ENCODE measurements at places on chromosomes 5 and 9.

DNA sequence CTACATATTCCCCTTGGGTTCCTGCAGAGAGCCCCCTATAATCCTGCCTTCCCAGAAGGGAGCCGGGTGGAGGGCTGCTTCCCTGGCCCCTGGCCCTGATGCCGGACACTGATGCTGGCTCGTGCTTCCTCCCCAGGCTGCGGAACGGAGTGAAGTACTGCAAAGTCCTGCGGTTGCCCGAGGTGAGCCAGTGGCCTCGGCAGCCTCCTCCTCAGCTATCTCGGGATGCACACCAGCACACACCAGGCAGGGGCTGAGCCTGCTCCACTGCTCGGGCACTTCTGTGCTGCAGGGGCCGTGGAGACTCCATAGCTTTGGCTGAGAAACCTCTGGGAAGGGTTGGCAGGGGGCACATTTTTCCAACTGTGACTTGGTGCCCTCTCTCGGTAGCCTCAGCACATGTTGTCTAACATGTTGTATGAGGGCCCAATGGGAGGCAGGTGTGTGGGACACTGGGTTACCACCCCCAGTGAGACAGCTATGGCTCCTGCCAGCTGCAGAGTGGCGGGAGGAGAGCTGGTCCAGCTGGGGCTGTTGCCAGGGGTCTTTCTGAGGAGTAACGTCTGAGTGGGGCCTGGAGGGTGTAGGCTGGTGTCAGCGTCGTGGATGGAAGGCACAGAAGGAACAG lies 38.4 kb downstream of the USP20 start:
- DNase-seq = no peak

DNA sequence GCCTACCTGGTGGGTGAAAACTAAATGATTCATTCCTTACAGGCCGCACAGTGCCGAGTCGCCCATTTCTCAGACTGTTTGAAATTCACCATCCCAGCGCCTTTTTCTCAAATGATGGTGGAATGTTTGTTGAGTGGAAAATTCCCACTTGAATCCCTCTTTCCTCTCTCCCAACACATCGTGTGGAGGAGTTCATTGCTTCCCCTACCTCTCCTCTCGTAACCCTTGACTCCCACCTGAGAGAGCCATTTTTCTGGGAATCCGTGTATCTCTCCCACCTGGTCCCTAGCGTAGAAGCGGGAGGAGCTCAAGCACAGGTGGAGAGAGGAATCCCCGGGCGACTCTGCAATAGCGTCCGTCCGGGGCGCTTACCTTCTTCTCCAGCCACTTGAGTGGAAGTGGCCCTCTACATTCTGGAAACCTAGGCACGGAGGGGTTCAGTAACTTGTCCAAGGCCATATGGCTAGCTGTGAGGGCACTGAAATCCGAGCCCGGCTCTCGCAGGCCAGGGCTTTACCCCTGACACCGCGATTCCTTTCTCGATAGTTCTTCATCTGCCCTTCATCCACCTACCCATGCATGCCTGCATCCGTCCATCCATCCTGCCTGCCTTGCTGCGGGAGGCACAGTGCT lies 683 bp downstream of the OSMR start:
- DNase-seq = no peak

DNA sequence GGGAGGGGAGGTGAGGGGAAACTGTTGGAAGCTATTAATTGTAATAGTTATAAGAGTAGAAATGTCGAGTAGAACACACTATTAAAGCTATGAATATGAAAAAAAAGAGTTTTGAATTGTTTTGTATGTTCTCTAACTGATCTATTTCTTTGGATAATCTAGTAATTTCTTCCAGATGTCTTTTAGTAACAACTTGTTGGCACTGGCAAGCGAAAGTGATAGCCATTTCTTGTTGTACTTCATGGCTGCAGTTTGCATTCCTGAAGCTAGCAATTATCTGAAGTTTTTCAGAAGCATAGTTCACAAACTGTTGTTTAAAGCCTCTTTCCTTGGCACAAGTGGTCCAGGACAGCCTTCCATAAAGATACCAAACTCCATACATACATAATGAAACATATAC lies 49.4 kb upstream of the SPATA31C2 start:
- no peak for DNase-seq

- no peak for DNase-seq
Measured at GRCh38 chr5:28549588-28549987, 1511.2 kb upstream of the CDH9 start.

- DNase-seq = no peak
Measured at GRCh38 chr5:149837680-149838269, 106.8 kb downstream of the PDE6A start.

DNA sequence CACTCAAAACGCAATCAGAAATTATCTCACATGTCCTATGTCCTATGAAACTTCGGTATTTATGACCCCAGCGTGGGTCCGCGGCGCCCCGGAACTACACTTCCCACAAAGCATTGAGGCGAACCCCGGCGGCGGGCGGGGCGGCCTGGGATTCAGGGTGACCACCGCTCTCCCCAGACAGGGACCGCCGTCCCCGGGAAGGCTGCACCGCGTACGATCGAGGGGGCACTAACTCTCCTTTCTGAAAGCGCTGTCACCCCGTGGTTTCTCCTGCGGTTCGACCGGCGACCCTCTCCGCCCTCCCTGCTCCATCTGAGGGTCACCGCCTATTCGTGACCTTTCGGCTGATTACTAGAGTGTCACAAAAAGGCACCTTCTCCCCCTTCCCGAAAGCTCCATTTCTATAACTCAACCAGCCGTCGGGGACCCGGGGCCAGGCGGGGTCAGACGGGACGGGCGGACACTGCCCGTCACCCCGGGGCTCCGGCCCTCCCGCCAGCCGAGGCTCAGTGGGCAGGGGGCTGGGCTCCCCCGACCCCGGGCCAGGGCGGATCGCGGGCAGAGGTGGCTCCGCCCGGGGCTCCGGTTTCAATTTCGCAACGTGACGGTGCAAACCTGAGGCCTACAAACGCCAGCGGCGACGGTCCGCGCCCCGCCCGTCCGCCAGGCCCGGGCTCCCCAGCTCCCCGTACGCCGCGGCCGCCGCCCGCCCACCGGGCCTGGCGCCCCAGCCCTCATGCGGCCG lies 1.3 kb downstream of the ECPAS start:
- DNase-seq = peak; percentile 24

GRCh38 chr9:90022474-90022873 lies 417.7 kb downstream of the GADD45G start:
- DNase-seq = no peak

DNA sequence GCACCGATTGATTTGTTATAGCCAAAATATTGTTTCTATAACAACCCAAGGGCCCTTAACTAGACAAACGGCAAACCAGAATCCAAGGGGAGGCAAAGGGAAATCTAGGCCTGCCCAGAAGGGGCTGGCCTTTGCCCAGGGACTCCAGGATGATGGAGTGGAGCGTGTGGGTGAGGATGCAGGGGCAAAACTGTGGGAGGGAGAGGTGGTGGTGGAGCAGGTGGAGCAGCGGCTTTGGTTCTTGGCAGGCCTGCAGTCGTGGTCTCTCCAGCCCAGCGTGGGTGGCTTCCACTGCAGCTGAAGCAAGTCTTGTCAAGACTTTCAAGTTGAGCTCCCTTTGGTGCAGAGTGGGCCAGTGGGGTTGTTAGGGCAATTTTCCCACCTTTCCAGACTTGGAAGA lies 98.6 kb upstream of the TBCA start:
- no peak for DNase-seq

DNA sequence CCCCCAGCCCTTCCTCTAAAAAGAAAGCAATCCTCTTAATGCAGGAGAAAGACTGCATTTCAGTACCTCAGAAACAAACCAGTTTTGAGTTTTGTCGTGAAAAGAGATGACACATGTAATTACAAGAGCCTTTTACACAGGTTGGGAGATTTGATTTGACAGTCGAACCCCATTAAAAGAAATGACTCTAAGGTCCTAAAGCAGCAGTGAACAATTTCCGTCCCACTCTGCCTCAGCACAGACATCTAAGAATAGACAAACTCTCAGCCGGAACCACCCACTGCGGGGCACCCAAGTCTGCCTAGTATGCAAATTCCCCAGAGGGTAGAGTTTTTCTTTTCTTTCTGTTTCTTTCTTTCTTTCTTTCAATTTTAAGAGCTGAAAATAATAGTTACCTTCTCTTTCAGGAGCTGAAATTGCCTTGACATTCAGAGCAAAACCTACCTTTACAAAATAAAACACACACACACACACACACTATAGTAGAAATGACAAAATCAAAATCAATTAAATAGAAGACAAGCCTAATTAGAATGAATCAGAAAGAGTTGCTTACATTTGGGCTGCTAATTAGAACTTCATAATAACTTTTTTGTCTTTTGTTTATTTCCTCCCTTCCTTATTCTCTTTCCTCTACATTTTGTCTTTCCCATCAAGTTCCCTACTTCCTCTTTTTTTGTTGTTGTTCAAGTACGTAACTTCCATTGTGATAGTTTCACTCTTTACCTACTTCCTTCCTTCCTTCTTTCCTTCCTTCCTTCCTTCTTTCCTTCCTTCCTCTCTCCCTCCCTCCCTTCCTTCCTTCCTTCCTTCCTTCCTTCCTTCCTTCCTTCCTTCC lies 65.1 kb downstream of the BASP1 start:
- DNase-seq = no peak

DNA sequence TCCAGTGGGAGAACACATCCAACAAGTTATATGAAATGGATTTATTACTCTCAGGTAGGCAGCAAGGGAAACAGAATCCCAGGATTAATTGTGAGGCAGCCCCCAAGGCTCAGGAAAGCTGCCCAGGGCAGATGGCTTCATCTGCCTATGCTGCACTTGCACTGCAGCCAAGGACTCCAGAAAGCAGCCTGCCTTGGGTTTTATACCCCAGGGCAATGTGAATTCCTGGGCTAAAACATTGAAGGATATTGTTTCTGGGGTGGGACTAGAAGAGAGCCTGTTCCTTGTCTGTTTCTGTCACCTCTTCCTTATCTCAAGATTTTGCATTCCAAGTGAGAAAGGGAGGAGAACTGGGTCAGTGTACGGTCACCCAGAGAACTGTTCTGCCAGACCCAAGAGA lies 8.8 kb upstream of the CCL27 start:
- DNase-seq = no peak

DNA sequence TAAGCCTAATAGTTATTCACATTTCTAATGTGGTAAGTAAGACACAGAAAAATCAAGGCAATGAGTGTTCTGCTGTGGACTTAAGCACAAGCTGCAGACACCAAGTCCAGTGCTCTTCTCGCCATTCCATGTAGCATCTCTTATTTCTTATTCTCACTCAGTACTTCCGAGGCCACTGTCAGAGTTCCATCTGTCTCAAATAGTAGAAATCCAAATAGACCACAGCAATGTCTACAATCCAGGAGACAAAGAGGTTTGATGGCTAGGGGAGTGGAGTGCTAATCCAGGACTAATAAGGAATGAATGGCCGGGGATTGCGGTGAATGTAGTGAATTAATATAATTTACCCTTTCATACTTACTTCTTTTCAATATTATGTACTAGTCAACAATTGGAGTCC lies 147.3 kb downstream of the FBXL7 start:
- DNase-seq = no peak

GRCh38 chr9:38062498-38063362 lies 6.3 kb downstream of the SHB start:
- no peak for DNase-seq

- no peak for DNase-seq
Measured at GRCh38 chr5:153099328-153099727, 391.1 kb upstream of the GRIA1 start.

- no peak for DNase-seq
Measured at GRCh38 chr9:92590377-92590776, 54.6 kb upstream of the ECM2 start.

DNA sequence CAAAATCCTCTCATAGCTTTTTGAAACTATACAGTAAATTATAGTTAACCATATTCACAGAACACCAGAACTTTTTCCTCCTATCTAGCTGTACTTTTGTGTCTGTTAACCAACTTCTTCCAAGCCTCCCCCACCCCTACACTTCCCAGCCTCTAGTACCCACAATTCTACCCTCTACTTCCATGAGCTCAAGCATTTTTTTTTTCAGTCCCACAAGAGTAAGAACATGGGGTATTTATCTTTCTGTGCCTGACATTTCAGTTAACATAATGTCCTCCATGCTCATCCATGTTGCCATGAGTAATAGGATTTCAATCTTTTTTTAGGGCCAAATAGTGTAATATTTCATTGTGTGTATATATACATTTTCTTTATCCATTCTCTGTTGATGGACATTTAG lies 128.3 kb upstream of the MAN2A1 start:
- DNase-seq = no peak

- DNase-seq = no peak
Measured at GRCh38 chr5:137566780-137567179, 67.7 kb upstream of the SPOCK1 start.

GRCh38 chr5:68189613-68190012 lies 25.9 kb upstream of the PIK3R1 start:
- no peak for DNase-seq

GRCh38 chr5:169767938-169768337 lies 130.9 kb downstream of the DOCK2 start:
- no peak for DNase-seq

DNA sequence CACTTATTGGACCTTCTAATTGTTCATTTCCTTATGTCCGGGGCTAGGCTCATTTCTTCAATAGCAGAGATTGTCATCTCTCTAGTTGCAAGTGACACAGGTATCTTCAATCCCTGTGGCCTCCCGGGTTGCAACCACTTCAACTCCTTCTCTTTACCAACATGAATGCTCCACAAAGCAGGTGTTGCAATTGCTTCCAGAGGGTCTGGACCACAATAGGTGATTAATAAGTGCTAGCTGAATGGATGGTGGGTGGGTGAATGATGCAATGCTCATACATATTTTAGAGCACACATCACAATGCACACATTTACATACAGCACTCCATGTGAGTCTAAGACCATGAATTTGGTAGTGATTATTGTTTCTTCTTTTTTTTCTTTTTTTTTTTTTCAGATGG lies 2.6 kb downstream of the CEMIP2 start:
- no peak for DNase-seq

GRCh38 chr5:73298772-73299630 lies 126.0 kb downstream of the TMEM174 start:
- no peak for DNase-seq

Measured in smooth muscle cell of the brain vasculature (primary cell).